ENCODE measurements at places on chromosomes 16 and 17.

GRCh38 chr16:35687071-35687470 lies 2227.7 kb downstream of the TP53TG3F start:
- no peak for DNase-seq

GRCh38 chr17:75832164-75832651 lies 12.0 kb downstream of the UNC13D start:
- no peak for DNase-seq

GRCh38 chr17:47789611-47790561 lies 31.7 kb downstream of the OSBPL7 start:
- DNase-seq: peak; percentile 41

DNA sequence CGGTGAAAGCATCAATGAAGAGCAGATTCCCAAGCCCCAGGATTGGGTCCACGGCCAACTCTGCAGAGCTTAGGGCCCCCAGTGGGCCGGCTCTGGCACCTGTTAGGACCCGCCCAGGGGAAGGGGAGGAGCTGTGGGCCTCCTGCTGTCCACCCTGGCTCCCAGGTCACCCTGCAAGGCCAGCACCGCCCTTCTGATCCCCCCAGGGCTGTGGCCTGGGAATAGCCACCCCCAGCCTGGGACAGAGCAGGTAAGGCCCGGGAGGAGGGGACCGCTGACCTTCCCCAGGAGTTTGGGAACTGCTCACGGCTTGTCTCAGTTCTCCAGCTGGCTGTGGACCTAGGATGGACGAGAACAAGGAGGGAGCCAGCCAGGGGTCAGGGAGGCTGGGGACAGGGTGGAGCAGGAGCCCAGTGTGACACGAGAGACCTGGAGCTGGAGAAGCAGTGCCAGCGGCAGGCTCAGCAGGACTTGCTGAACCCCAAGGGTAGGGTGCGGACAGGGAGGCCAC lies 39.3 kb upstream of the SLC38A10 start:
- no peak for DNase-seq

DNA sequence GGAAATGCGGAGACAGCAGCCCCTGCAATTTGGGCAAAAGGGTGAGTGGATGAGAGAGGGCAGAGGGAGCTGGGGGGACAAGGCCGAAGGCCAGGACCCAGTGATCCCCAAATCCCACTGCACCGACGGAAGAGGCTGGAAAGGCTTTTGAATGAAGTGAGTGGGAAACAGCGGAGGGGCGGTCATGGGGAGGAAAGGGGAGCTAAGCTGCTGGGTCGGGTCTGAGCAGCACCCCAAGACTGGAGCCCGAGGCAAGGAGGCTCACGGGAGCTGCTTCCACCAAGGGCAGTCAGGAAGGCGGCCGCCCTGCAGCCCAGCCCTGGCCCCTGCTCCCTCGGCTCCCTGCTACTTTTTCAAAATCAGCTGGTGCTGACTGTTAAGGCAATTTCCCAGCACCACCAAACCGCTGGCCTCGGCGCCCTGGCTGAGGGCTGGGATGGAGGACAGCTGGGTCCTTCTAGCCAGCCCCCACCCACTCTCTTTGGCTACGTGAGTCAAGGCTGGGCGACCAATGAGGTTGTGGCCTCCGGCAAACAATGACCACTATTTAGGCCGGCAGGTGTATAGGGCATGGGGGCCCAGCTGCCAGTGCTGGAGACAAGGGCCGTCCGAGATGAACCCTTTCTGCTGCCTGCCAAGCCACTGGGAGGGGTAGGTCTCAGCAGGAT lies 507 bp downstream of the SERPINF1 start:
- DNase-seq: no peak

DNA sequence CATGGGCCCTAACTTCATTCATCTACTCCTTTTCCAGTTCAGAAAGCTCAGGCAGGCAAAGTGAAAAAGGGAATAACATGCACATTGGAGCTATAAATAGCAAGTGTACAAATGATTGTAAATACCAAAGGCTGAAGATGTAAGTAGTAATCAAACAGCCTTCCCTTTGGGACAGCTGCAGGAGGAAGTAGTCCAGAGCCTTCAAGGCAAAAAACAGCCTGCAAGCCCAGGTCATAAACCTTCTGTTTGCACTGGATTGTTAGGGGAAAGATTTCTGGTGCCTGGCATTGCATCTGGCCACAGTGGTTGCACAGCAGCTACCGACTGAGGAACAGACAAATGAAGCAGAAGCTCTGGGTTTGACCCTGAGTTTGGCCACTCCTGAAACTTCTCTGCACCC lies 98.6 kb upstream of the PMFBP1 start:
- DNase-seq: no peak

- no peak for DNase-seq
Measured at GRCh38 chr17:58569196-58569595, 54.8 kb upstream of the MTMR4 start.

GRCh38 chr16:86772671-86773353 lies 194.5 kb downstream of the FOXL1 start:
- DNase-seq: no peak

DNA sequence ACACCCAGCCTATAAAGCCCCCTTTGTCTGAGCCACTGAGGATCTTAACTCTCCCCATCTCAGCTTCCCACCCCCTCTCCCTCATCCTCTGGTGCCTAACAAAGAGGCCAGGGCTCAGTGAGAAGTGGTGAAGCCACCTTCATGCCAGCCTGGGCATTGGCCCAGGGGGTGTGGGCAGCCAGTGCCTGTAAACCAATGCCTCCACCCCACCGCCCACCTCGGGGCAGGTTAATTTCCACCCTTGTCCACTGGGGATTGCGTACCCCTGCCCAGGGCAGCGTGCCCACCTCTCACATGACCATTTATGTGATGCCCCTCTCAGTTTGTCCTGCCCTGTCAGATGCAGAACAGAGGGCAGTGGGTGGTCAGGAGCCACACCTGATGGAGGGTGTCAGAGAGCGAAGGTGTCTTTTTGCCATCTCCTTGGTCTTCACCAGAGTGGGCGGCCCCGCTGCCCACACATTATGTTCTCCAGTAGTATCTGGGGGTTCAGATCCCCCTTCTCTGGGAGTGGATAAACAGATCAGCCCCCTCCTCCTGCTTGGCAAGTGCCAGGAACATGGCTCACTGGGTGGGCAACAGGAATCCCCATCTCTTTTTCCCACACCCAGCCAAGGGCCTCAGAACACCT lies 10.1 kb upstream of the ARHGAP23 start:
- no peak for DNase-seq

DNA sequence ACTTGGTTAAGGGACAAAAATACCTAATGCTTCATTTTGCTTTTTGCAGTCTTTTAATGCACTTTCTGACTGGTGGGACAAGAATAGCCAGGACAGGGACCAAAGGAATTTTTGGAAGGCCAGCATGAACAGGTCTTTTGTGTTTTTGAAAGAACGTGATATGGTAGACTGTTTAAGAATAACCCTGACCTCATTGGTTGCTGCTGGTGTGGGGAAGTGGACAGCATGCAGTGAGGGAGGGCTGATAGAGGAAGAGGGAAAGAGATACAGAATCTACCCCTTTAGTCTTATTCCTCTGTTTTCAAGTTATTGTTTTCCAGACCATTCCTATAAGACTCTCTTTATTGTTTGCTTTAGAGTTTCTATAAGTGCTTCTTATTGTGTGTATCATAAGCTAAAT lies 816.2 kb downstream of the CDH11 start:
- DNase-seq: no peak

DNA sequence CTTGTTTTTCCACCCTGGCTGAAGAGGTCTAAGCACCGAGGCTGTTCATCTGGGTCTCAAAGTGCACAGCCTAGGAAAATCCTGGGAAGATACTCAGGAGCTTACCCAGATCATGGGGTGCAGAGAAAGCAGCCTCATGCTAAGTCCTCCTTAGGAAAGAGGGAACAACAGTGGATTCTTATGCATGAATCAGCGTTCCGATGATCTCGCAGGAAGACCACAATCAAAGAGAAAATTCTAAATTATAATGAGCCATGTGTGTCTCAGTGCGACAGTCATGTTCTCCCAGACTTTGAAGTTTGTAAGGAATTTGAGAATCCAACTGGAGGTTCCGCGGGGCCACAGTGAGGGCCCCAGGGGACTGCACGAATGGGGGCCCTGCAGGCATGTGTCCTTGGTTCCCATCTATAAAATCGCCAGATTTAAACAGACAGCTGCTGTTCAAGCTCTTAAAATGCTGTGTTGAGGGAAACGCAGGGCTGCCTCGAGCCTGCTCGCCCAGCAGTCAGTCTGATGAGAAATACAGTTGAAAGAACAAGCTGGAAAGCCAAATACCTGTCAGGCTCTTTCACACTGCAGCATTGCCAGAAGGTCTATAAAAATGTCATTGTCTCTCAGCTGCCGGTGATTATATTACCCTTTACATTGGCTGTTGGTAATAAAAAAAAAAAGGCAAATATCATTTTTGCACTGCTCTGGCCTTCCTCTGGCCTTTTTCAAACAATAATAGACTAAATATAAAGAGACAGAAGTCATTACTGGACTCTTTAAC lies 152.1 kb downstream of the PMP22 start:
- DNase-seq: no peak

- DNase-seq: no peak
Measured at GRCh38 chr17:68801335-68802247, 153.6 kb downstream of the ABCA8 start.

DNA sequence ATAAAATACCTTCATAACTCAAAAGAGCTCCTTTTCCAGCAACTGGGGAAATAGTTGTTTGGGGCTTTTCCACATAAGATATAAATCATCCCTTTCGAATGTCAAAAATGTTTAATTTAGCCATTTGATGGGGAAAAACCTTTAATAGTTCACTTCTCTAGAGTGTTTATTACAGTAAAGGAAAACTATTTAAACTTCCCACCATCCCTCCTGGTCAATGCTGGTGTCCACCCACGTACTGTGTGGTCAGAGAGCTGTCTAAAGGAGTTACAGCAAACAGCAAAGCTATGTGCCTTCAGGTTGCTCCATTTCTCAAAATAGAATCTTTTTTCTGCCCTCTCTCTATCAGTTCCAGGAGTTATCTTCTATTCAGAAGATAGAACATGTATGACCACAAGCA lies 33.5 kb downstream of the KANSL1 start:
- no peak for DNase-seq

- DNase-seq: no peak
Measured at GRCh38 chr17:350706-351448, 1.7 kb downstream of the RPH3AL start.

DNA sequence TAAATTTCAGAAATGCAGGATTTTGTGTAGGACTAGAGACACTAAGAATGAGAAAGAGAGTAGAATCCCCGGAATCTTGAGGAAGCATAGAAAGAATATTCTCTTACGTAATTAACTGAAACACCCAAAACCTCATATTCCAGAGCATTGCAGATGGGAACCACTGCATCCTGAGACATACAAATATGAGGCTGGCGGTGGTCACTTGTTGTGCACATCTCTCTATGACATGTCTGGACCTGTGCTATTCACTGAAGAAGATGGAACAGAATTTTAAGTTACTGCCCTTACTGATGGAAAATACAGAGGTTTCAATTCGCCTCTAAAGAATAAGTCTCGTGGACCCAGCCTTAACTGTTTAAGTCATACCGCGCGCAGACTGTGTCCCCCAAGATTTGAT lies 806 bp downstream of the RAD51C start:
- no peak for DNase-seq

DNA sequence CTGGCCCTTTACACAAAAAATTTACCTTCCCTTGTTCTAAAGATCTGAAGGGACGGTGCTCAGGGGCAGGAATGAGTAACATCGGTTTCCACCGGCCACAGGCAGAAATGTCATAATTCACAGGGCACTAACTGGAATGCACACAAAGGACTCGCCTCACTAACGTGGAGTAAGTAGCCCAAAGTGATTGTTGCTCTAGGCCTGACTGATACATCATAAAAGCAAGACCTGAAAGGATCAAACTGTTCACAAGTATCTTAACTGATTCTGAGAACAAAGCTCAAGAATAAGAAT lies 8.9 kb upstream of the TCF25 start:
- DNase-seq: no peak

DNA sequence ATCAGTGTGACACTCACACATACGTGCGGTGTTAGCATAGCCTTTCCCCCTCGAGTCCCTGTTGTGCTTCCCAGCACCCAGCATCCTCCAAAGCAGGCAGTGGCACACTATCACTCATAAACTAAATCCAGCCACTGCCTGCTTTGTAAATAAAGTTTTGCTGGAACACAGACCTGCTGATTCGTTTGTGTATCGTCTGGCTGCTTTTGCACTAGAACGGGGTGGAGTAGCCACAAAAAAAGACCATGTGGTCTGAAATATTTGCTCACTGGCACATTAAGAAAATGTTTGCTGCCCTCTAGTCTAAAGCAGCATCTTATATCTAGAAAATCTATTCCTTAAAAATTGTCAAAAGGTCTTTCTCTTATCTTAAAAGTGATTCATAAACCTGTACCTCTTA lies 341.2 kb upstream of the ZFHX3 start:
- DNase-seq: no peak

DNA sequence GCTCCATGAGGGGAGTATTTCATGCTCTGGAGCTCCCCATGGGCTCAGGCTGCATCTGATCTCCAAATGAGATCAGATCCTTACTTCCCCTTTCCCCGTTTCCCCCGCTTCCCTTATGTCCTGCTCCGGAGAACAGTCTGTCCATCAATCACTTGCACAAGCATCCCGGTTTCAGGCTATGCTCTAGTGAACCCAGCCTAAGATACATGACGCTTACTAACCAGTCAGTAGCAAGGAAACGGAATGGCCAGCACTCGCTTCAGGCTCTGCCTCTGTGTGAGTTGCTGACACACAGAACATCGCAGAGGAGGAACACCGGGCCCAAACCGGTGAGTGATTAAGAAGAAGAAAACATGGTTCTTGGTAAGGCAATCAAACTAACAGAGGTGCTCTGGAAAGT lies 9.4 kb upstream of the ATP5MC1 start:
- no peak for DNase-seq

All from stimulated activated CD4-positive, alpha-beta T cell treated with anti-CD3 and anti-CD28 coated beads, Interleukin-4, amount 100 ng/mL, for 4 hours (primary cell).